ENCODE measurements at places on chromosomes 16 and 17.

GRCh38 chr16:47855431-47855830 lies 300.4 kb downstream of the ABCC12 start:
- no peak for DNase-seq

GRCh38 chr17:79789943-79790804 lies 6.7 kb downstream of the CBX8 start:
- no peak for DNase-seq

- DNase-seq, result no peak
Observed at GRCh38 chr17:17723354-17724261, 42.4 kb downstream of the RAI1 start.

- DNase-seq, result no peak
Observed at GRCh38 chr17:49187301-49187700, 23.1 kb downstream of the GNGT2 start.

GRCh38 chr17:16495980-16496819 lies 4.2 kb upstream of the LRRC75A start:
- no peak for DNase-seq

DNA sequence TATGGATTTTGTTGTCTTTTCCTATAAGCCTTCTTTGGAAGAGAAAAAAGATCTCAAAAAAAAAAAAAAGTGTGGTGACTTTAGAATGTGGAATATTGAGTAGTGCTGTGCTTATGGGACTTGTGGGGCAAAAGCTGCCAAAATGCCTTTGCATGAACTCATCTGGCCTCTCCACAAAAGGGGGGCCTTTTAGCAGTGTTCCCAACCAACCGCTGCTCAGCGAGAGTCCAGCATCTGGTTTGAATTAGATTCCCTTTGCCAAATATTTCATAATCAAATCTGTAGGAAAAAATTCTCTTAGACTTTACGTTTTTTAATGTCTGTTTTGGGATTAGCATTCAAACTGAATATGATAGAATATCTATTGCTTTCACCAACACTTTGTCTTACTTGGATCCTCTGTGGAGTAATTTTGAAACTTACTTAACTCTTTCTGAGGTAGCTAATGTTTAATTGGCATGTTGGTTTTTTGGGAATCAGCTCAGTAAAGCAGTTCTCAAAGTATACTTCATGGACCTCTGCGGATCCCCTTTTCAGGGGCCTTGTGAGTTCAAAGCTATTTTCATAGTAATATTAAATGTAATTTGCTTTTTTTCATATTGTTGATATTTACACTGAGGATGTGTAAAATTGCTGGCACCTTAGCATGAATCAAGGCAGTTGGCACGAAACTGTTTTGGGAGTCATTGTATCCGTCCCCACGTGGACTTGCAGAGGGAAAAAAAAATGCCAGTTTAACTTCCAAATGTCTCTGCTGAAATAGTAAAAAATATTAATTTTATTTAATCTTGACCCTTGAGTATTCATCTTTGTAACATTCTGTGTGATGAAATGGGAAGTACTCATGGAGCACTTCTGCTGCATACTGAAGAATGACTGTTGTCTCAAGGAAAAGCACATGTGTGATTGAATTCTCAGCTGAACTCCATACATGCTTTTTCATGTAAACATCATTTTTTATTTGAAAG lies 34.7 kb upstream of the VPS4A start:
- no peak for DNase-seq

DNA sequence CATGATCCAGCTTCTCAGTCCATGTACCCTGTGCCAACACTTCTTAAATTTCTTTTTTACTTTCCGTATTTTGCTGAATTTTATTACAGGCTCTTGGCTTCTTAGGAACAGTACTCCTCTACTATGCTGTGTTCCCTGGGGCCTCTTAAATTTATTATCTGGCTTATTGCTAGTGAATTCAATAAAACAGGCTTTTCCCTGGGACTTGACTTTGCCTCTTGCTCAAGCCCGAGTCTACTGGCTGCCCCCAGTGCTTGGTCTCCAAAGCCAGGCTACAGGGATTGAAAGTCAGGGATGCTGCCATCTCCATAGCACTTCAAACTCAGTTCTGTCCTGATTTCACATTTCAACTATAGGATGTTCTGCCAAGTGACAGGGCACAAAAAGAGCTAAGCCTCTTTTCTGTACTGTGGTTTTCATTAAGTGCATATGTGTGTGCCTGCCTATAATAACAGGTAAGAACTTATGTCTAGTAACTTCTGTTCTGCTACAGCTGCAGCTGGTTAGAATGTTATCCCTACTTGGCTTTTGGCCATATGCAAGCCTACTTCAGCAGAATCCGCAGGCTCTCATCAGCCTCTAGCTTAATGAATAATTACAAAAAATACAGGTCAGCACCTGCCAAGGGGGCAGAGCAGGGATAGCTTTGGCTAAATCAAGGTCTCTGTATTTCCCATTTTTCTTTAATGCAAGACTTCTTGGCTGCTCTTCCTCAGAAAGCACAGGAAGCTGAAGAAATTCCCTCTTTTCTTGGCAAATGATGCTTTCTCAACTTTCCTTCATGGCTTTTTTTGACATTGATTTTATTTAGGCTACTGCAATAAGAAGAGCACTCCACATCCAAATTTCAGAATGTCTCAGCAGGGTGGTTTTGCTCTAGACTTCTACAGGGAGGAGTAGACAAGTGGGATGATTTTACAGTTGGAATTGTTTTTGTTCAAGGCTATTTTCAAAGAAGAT lies 8.2 kb downstream of the FAM20A start:
- DNase-seq, result no peak

DNA sequence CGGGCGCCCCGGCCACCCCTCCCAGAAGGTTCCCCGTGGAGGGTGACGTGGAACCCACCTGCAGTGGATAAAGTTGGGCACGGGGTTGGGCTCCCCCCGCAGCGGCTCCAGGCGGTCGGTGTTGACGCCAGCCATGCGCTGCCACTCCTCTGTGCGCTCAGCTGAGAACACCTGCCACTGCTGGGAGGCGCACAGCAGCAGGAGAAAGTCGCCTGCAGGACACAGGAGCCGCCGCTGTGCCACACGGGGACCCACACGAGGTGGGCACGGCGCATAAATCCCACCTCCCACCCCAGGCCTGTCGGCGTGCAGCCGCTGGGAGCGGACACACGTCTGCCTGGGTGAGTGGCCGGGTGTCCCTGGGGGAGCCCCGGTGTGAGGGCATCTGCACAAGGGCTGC lies 20.7 kb downstream of the CTU2 start:
- DNase-seq, result no peak

DNA sequence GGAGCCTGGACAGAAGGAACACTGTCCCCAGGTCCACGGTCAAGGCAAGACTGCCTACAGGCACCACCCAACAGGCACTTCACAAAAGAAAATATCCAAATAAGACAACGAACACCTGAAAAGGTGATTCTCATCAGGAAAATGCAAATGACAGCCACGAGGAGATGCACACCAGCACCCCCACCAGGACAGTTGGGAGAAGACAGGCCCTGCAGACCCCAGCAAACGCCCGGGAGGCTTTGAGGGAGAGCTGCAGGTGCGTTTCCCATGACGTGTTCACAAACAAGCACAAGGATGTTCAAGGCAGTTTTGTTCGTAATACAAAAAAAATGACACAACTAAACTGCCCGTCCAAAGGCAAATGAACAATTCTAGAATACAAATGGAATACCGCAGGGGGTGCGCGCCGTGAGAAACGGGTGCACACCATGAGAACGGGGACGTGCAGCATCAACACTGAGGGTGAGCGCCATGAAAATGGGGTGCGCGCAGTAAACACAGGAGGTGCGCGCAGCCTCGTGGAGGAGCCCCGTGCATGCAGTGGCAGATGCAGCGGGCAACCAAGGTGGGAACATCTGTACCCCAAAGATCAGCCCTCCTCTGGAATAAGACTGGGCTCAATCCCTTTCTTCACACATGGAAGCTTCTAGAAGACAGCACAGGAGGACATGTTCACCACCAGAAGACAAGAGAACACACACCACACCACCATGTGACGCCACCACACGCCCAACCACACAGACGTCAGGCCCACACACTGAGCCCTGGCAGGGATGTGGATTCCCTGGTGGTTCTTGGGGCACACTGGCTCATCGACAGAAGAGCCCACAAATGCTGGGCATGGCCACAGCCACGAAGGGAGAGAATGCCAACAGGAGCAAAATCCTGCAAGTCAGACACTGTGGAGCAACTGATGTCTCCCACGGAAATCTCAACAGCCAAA lies 91.2 kb downstream of the ZNF778 start:
- DNase-seq, result no peak

DNA sequence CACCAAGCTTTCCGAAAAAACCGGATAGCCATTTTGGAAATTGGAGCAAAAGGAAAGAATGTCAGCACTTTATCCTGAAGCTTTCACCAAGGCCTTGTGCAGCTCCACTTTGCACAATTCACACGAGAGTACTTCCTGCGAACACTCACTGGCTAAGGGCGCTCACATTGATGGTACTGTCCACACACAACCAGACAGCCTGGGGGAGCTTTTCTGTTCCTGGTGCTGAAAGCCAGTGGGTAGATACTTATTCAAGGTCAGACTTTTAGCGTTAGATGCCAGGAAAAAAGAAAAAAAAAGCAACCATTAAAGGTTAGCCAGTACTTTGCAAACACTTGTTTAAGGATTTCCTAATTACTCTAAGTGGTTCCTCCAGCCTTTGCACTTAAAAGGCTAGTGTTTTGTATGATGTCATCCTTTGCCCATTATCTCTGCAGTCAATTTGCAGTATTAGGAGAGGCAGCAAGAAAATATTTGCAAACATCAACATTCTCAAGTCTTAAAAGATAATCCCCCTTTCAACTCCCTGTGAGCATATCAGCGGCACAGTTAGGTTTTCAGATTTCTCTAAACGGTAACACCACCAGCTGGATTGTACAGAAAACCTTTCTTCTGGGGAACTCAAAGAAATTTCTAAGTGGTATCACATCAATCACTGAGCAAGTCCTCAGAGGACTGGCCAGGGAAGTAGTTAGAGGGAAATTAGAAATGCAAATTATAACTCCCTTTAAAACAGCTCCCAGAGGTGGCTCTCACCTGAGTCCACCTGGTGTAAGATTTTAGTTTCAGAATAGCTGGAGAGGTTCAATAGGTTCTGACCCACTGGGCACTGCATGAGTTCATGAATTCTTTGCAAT lies 243.4 kb upstream of the IRX5 start:
- no peak for DNase-seq

DNA sequence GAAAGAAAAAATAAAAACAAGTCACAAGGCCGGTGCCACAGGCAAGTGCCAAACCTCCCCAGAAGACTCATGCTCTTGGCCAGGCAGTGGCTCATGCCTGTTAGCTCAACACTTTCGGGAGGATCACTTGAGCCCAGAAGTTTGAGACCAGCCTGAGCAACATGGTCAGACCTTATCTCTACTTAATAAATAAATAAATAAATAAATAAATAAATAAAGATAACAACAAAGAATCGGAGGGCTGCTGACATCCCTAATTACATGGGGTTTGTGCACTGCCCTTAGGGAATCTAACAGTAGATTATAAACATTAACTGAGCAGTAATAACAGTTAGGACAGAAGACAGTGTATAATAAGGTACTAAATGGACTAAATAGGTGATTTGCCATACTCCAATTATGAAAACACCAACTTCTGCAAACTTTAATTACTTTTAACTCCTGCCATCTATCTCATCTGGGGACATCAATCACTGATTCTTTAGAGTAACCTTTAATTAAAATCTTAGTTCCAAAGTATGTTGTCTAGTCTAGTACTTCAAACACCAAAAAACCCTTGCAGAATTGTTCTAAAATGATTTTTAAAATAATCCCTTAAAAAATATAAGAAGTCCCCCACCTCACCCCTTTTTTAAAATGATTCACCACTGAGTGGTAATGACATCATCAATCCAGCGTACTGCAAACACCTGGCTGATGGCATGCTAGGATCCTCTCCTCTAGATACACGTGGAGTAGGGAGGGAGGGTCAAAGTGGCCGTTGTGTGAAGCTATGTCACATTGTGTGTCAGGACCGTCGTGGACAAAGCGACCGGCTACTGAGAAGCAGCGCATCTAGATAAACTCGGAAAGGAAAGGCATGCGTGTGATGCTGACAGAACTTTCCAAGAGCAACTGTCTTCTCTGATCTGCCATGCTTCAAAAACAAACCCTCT lies 28.5 kb downstream of the CYTH1 start:
- no peak for DNase-seq

DNA sequence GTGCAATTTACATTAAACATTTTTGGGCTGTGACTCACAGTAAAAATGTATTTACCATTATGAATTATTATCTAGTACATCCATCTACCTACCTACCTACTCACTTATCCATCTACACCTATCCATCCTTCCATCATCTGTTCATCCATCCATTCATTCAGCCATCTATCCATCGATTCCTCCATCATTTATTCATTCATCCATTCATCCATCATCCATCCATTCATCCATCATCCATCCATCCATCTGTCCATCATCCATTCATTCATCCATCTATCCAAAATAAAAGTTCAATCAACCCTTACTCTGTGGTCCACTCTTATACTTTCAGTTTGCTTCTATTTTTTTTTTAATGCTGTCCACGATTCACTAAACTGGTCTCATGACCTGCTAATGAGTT lies 118.4 kb downstream of the NTN1 start:
- DNase-seq, result no peak

DNA sequence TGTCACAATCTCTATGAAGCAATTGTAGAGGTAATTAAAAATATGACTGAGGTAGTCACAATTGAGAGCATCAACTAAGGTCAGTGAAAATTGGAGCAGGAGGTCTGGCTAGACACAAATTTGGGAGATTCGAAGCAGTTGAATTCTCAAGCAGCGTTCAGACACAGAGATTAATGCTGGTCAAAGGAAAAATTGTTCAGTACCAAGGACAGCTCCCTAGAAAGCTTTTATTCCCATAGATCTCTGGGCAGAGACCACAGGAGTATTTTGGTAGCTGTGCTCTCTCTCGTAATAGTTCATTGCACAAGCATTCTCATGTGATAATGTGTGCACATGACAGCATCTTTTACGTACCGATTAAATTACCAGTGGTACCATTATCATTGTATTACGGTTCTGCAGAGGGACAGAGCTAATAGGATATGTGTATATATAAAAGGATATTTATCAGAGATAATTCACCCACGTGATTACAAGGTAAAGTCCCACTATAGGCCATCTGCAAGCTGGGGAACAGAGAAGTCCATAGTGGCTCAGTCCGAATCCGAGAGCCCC lies 387.5 kb upstream of the HSBP1 start:
- DNase-seq, result no peak

- no peak for DNase-seq
Observed at GRCh38 chr17:80104321-80104955, 3.1 kb downstream of the GAA start.

- DNase-seq, result no peak
Observed at GRCh38 chr17:75900691-75901533, 3.8 kb downstream of the MRPL38 start.

- DNase-seq, result no peak
Observed at GRCh38 chr17:49079840-49080663, 52.5 kb upstream of the B4GALNT2 start.

Measured in activated CD8-positive, alpha-beta memory T cell treated with anti-CD3 and anti-CD28 coated beads for 48 hours (primary cell).